Cortex of kidney (tissue), 1 donor: ENCODE measurements at places on chromosomes 7 and 10.

GRCh38 chr10:101824736-101825135 is 6.5 kb upstream of the OGA start:
- DNase-seq: no peak

DNA sequence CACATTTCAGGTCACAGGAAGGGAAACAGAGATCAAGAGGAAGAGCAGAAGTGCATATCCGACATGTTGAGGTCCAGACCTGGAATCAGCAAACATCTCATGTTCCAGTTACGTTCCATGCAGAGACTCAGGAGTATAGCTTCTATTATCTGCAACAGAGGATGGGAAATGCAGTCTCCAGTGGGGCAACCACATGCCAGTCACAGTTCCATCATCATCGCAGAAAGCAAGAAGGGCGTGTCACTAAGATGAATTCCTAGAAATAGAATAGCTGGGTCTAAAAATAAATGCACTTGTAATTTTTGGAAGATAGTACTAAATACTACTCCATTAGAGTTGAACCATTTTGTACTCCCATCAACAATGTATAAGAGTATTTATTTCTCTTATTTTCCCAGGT is 133.2 kb upstream of the MDFIC start:
- DNase-seq: no peak

DNA sequence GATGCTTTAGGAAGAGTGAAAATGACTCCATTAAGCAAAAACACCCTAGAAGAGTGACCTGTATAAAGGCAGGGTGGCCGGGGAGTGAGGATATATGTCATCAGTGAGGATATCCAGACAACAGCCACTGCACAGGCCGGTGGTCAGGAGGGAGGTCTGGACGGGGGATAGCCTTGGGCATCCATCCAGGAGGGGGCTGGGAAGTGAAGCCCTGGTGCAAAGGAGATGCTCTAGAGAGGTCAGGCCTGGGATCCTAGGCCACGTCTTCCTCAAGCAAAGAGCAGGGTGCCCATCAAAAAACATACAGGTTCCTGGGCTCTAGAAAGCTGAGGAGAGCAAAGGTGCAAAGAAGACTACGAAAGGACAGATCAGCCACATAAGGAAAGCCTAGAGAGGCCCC is 25.6 kb downstream of the FAM171A1 start:
- no peak for DNase-seq

DNA sequence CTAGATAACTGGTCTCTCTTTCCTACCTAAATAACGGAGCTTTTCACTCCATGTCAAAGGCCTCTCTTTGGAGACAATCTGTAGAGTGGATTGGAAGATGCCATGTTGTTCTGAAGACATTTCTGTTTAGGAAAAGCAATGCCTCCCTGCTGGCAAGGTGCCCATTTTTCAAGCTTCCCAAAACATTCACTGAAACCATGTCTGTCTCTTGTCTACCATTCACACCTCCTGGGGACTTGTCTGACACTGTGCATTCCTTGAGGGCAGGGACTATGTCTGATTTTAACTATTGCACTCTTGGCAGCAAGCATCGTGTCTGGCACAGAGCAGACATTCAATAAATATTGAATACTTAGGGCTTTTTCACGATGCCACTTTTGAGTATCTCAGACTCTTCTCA is 528.9 kb upstream of the NRP1 start:
- no peak for DNase-seq

DNA sequence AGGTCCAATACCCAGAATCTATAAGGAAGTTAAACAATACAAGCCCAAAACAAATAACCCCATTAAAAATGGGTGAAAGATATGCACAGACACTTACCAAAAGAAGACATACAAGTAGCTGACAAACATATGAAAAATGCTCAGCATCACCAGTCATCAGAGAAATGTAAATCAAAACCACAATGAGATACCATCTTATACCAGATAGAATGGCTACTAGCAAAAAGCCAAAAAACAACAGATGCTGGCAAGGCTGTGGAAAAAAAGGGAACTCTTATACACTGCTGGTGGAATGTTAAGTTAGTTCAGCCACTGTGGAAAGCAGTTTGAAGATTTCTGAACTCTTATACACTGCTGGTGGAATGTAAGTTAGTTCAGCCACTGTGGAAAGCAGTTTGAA is 331.1 kb downstream of the KIF20B start:
- no peak for DNase-seq

- DNase-seq: no peak
Observed at GRCh38 chr10:101337836-101338235, 16.1 kb upstream of the BTRC start.

- no peak for DNase-seq
Observed at GRCh38 chr10:5951167-5951711, 26.1 kb downstream of the IL15RA start.

DNA sequence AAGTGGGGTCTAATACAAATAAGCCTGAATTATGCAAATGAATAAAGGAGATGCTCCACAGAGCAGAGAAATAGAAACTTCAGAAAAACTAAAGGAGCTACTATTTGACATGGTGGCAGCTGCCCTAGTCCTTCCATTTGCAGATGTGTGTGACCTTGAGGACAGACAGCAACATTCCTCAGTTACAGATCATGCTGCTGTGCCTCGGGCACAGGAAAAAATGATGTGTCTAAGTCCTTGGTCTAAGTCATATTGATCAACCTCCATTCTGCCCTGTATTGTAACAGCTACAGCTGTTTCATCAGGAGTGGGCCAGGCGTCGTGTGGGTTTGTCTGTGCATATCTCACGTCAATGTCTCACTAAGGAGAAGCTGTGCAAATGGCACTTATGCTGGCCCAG is 710.4 kb downstream of the TNS3 start:
- DNase-seq: no peak

DNA sequence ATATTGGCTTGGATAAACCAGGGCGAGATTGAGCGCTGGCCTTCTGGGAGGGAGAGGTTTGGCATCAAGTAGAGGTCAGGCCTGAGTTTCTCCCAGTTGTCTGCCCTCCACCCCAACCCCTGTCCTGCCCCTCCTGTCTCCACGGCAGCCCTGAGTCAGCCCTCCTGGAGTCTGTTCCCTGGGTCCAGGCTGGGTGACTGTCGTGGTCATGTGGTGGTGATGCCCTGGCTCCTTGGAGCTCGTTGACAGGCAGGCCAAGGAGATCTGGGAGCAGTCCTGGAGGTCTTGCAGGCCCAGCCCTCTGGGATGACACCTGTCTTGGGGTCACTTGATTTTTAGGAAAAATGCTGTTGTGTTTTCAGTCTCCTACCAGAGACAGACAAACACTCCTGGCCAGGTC is 53.6 kb upstream of the PODXL start:
- DNase-seq: no peak

- no peak for DNase-seq
Observed at GRCh38 chr10:103111031-103111917, 81.8 kb downstream of the NT5C2 start.
